ENCODE measurements at places on chromosomes 1 and 21.

DNA sequence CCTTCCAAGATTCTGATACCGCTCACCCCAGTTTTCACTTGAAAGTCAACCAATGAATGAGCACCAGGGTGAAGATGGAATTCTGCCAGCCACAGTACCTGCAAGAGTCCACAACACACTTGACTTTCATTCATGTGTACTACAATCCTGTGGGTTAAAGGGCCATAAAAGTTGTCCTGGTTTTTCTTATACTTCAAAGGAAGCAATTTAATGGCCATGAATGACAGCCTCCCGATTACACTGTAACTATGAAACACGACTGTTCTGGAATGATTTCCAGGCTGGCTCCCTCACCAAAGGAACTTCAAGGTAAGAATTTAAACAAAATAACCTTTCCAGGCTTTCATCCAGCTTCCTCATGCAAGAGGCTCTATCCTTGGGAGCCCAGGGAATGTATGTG, 502.8 kb downstream of the SMYD3 start:
- DNase-seq = no peak

GRCh38 chr21:15221799-15222386, 157.1 kb upstream of the NRIP1 start:
- no peak for DNase-seq

DNA sequence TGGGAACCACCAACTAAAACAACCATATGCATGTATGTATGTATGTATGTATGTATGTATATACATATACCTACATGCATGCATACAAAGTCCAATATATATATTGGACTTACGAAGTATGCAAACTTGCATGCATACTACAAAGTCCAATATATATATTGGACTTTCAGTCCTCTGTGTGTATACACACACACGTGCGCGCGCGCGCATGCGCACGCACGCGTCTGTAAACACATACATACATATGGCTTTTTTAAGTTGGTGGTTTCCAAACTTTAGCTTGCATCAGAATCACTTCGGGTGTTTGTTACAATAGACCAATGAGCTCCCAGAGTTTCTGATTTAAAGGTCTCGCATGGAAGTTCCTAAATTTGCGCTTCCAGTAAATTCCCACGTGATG, 197.5 kb upstream of the C1orf87 start:
- DNase-seq = no peak

- no peak for DNase-seq
These were observed 290.1 kb downstream of the DUSP10 start for GRCh38 chr1:221451741-221452140.

DNA sequence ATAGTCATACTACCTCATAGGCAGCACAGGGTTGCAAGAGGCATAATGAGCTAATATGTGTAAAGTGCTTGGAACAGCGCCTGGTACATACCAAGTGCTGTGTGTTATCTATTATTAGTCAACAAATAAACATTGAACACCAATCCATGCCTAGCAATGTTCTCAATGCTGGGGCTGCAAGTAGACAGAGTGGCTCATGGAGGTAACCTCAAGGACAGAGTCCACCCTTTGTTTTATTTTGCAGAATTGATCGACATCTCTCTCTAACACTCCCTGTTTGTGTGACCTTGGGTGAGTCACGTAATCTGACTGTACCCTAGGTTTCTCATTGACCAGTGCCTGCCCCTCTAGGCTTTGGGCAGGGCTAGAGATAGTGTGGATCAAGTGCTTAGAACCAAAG, 164.0 kb upstream of the KLHDC7A start:
- DNase-seq = no peak

DNA sequence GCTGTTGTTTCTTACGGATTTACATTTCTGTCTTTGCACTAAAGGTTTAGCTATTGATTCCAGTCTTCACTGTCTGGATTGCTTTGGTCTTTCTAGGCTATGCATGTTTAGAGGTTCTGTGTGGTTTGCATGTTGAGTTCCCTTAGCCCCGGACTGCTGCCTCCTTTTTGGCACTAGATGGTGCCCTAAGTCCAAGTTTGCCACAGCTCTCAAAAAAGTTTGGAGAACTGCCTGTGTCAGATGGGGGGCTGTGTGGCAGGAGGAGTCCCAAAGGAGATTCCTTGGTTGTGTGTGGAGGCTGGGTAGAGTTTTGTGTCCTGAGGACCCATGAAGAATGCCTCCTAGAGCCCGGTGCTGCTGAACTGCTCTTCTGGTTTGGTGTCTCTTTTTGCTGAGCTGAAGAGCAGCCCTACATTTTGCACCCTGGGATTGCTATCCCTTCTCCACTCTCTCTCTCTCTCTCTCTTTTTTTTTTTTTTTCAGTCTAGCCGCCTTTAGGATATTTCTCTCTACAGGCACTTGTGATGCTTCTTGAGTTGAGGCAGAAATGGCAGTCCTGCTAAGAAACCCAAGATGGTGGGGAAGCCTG, 74.4 kb downstream of the PTGS2 start:
- no peak for DNase-seq

GRCh38 chr1:112460615-112461014, 48.1 kb upstream of the WNT2B start:
- no peak for DNase-seq

- no peak for DNase-seq
These were observed 57.5 kb upstream of the PDC start for GRCh38 chr1:186518395-186518794.

GRCh38 chr21:43864962-43865539, at the start of gene AGPAT3:
Gene AGPAT3, plus strand, starts transcription at chr21:43865223. Its CDS starts 94,459 bp downstream, at chr21:43959682.
- DNase-seq = no peak

- no peak for DNase-seq
These were observed at the start of gene PLA2G5 for GRCh38 chr1:20069874-20070273. Gene PLA2G5, plus strand, starts transcription at chr1:20070194. Its CDS starts 14,637 bp downstream, at chr1:20084831.

DNA sequence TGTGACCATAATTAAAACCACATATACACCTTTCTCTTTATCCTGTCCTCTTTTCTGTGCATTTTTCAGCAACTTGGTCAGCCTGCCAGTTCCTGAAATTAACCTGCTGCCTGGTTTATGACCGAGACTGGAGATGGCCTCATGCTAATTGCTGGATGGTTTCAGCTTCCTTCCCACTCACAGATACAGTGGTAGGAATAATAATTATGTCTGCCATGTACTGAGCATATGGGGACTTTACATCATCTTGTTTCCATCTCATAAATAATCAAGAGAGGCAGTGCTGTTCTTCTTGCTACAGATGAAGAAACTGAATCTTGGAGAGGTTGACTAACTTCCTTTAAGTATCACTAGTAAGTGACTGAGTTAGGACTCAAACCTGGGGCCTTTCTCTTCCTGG, 148.2 kb downstream of the NOS1AP start:
- DNase-seq = no peak

GRCh38 chr1:45047032-45047431, 35.0 kb downstream of the UROD start:
- DNase-seq = no peak

Data from stimulated activated CD8-positive, alpha-beta memory T cell treated with anti-CD3 and anti-CD28 coated beads, Interleukin-12 subunit alpha, Interleukin-12 subunit beta, amount 100 ng/mL, for 1 hour (primary cell).